Effector memory CD4-positive, alpha-beta T cell (primary cell): ENCODE measurements at places on chromosomes 5 and 9.
A peak's percentile ranks its signal among the peaks of the same experiment; 100 is the strongest.

DNA sequence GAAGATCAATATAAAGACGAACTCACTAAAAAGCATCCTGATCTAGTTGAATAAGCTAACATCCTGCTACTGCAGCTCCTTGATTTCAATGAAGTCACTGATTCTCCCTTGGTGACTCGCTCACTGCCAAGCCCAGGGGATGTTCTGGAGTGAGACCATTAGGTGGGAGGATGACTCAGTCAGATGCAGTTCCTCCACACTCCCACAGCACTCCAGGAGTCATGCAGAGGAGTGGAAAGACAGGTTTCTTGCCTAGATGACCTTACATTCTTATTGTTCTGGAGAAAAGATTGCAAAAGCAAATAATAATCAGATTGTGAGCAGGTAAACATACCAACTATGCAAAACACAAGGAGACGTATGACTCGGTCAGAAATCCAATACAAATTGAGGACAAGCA is 15.3 kb downstream of the GCNT4 start:
- H3K4me3 ChIP-seq, result no peak overlapping the region
- peaks cover 15% of the 10 kb centered on the region for H3K4me1 ChIP-seq
- no peaks in the 10 kb centered on the region for H3K36me3 ChIP-seq
- no peak for DNase-seq
- no peaks in the 10 kb centered on the region for H3K27me3 ChIP-seq

DNA sequence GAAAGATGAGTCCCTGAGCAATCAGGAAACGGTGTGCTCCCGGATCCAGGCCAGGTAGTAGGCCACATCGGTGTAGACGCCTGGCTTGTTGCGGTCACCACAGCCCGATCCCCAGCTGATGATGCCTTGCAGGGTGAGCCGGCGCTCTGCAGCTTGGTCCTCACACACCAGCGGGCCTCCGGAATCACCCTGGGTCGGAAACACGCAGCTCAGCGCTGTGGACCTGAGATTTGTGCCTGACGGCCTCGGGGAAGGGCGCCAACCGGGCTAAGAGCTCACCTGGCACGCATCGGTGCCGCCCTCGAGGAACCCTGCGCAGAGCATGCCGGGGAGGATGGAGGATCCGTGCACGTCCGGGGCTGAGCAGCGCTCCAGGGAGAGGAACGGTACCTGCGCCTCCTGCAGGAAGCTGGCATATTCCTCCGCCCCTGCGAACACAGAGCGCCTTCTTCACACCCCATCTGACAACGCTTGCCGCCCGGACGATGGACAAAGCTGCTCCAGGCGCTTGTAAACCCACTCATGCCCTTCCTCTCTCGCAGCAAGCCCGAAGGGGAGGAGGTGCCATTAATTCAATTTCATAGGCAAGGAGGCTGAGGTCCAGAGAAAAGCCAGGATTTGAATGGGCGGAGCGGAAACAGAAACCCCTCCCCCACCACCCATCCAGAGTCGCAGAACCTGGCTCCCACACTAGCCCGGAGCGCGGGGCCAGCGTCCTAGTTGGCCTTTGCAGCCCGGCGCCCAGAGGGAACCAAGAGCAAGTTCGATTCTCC is 2.0 kb upstream of the PFN3 start:
- H3K4me1 ChIP-seq, result peaks cover 26% of the 10 kb centered on the region
- H3K27ac ChIP-seq, result peak overlapping the region; percentile 71
- no peaks in the 10 kb centered on the region for H3K36me3 ChIP-seq

DNA sequence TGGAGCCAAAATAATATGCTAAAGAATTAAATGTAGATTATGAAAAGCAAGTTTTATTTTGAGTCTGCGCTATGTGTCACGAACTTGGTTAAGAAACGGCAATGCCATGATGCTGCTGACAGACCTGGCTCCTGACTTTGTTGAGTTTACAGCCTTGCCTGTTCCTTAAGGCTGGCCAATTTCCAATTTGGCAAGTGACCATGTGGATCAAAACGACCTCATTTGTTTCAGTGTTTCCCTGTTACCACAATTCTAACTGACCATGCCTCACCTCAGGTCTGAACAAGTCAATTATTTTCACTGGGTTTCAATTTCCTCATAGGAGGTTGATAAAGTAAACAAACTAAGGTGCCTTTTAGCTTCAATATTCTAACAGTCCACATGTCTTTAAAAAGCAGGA is 461.4 kb downstream of the ZNF608 start:
- H3K27me3 ChIP-seq, result no peaks in the 10 kb centered on the region
- H3K36me3 ChIP-seq, result no peaks in the 10 kb centered on the region
- no peak overlapping the region for H3K4me3 ChIP-seq
- no peak for DNase-seq
- no peak overlapping the region for H3K27ac ChIP-seq

DNA sequence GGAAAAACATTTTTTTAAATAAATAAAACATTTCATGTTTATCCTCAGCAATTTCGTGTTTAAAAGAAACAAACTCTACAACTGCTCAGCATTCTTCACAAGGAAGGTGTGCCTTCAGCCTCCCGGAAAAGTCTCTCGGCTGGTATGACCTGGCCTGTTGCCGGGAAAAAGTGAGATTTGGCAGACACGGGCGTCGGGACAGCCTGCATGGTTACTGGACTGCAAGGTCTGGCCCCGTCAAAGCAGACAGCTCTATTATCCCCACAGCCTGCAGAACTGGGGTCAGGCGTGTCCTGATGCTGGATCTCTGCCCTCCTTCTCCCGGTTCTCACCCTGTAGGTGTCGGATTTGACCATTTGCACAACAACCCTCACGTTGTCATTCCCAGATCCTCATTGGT is 120.3 kb upstream of the SPATA31C2 start:
- H3K27ac ChIP-seq, result no peak overlapping the region
- DNase-seq, result no peak
- H3K36me3 ChIP-seq, result no peaks in the 10 kb centered on the region
- H3K4me3 ChIP-seq, result no peak overlapping the region

DNA sequence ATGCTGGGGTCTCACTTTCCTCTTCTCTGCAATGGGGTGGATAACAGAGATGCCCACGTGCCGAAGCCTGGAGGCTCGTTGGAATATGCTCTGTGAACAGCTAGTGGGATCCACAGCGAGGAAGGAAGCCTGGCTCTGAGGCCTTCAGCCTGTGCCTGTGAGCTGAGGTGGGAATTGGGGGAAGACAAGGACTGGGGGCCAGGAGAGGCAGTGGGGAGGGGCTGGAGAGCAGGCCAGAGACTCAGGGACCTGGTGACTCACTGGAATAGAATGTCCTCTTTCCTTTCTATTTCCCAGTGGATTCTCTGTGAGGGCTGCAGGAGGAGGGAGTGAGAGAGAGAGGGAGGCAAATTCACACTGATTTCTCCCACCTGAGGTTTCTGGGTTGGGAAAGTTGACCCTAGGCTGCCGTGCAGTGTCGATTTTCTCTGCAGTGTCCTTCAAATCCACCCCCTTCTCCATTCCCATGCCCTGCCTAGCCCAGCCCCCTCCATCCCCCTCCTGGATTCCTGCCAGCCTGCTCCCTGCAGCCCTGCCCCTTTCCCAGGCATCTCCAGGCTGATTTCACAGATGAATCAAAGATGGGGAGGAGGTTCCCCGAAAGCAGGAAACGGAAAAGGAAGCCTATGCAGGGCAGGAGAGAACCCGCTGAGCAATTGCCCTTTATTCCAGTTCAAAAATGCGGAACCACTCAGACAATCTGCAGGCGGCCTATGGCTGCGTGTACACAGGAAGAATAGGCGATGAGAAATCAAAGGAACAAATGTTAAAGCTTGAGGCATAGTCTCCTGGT is 1.4 kb upstream of the SPAAR start:
- H3K27me3 ChIP-seq, result no peaks in the 10 kb centered on the region
- no peak overlapping the region for H3K27ac ChIP-seq
- H3K36me3 ChIP-seq, result no peaks in the 10 kb centered on the region
- DNase-seq, result no peak

GRCh38 chr9:17962747-17963146 is 383.9 kb downstream of the SH3GL2 start:
- no peak overlapping the region for H3K4me3 ChIP-seq
- no peaks in the 10 kb centered on the region for H3K4me1 ChIP-seq
- H3K36me3 ChIP-seq, result no peaks in the 10 kb centered on the region
- H3K27me3 ChIP-seq, result no peaks in the 10 kb centered on the region
- H3K27ac ChIP-seq, result no peak overlapping the region
